ENCODE measurements at places on chromosomes 5 and 9. TPM values are rescaled to one million over a fixed set of nuclear protein-coding genes. Genes with fewer than 3 reads are reported as not detected.
A peak's percentile ranks its signal among the peaks of the same experiment; 100 is the strongest.

Gene JAK2
- 51.0 TPM for total RNA-seq

DNA sequence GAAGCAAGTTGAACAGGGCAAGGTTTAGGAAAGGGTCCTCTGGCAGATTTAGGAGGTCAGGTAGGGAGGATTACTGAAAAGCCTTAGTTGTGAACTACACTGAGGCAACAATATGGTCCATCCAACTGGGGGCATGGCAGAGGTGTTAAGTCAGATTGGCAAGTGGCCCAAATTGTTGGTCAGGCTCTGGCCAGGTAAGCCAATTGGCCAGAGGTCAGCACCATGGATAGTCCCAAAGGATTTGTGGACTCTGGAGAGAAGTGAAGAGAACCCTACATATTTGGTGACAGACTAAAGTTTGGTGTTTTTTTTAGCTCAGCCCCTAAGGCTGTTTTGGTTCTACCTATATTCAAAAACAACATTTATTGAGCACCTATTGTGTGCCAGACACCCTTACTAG, 39.1 kb upstream of the RASGRF2 start:
- DNase-seq = no peak

- DNase-seq = no peak
These were observed 42.7 kb downstream of the UBE2QL1 start for GRCh38 chr5:6491196-6491918.

DNA sequence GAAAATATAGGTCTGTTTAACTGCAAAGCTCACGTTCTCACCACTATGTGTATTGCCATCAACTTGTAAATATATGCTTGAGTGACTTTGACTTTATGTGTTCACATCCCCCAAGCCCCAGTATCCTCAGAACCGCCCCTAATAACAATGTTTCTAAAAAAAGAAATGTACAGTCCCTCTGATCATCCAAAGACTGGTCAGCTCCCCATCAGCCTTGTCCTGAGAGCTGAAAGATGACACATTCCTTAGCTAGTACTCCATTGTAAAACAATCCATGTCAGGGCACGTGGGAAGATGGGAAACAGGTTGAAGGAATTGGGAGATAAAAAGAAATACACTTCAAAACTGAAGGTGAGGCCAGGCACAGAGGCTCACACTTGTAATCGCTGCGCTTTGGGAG, 279.4 kb upstream of the WWC1 start:
- DNase-seq = no peak

- DNase-seq = no peak
These were observed 32.4 kb upstream of the TTC23L start for GRCh38 chr5:34806532-34806931.

- DNase-seq = no peak
These were observed 67.8 kb upstream of the NEURL1B start for GRCh38 chr5:172573120-172573882.

DNA sequence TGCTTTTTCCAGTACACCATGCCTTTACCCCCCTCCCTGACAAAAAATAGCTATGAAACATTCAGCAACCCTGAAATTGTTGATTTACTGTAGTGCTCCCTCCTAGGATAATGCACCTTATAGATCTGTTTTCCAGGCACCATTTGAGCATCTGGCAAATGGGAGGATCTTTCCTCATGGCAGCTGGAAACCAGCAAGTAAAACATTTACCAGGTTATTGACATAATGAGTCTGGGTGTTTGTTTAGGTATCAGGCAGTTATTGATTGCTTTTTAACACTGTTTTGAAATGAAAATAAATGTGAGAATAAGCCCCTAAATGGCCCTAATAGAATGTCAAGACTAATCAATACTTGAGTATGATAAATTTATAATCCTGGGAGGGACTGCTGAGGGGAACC, 57.3 kb upstream of the KLF4 start:
- no peak for DNase-seq

DNA sequence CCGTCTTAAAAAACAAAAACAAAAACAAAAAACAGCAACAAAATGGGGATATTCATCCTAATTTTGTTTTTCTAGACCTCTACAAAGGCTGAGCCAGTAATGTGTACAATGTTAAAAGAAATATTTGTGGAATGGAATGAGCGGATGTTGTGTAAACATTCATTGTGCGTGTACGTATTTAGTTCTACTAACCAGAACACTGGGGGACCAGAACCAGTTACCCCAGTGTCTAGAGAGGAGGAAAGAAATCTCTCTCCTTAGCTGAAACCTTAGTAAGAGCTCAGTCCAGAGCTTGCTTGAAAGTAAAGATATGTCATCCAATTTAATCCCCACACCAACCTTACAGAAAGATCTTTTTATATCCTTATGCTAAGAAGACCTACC, 106.7 kb upstream of the CPEB4 start:
- DNase-seq = no peak

DNA sequence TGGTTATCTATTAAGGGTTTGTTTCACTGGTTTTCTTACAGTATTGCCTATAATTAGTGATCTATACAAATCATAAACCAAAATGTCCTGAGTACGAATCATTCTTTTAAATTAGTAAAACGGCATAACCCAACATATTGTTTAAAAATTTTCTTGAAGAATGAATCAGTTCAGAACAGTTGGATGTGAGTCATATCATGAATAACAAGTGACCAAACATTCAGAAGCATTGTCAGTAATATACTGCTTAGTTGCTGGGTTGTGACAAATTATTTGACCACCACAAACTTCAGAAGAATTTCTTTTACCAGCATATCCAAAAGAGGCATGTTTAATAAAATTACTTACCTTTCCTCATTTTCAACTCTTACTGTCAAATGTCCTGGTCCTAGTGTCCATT, 111.2 kb downstream of the UNC13B start:
- DNase-seq = no peak

GRCh38 chr5:1799110-1799601, 481 bp downstream of the MRPL36 start:
- peak; percentile 74 for DNase-seq

Gene ADGRD2
- total RNA-seq = not detected

DNA sequence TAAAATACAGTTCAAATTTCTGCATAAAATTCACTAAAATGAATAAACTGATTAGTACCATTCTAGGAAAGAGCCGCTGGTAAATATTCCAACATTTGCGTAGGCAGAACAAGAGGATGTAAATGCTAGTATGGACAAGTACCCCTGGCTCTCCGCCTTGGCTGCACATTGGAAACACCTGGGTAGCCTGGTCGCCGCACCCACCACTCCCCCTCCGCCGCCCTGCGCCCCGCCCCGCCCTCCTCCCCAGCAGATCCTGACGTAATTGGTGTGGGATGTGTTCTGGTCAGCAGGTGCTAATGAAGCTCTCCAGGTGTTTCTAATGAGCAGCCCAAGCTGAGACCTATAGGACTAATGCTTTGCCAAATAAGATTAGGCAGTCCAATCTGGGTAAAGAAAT, 225.7 kb downstream of the FRMD3 start:
- DNase-seq = no peak

DNA sequence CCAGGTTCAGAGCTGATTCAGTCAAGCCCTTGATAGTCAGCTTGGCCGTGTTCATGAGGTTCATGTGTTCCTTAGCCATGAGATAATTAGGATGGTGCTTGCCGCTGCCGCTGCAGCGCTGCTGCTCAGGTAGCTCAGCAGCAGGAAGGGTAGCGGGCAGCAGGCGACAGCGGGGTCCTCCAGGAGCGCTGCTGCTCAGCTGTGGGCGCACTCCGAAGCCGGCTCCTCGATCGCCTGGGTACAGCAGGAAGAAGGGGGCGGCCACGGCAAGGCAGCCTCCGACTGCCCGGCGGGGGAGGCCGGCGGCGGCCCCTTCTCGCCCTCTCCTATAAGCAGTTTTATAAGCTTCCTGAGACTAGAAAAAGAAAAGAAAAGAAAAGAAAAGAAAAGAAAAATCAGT, 1253.6 kb downstream of the EFNA5 start:
- no peak for DNase-seq

Gene TMEM232
- total RNA-seq = 0.31 TPM

GRCh38 chr5:59197911-59198310, 615.0 kb downstream of the RAB3C start:
- no peak for DNase-seq

- DNase-seq = no peak
These were observed 431.1 kb downstream of the DTWD2 start for GRCh38 chr5:118557251-118557661.

Gene APBA1
- total RNA-seq = 0.10 TPM

GRCh38 chr5:59542851-59543820, 350.4 kb downstream of the PDE4D start:
- DNase-seq = no peak

- DNase-seq = no peak
These were observed 130.4 kb downstream of the TMEM174 start for GRCh38 chr5:73303148-73304079.

DNA sequence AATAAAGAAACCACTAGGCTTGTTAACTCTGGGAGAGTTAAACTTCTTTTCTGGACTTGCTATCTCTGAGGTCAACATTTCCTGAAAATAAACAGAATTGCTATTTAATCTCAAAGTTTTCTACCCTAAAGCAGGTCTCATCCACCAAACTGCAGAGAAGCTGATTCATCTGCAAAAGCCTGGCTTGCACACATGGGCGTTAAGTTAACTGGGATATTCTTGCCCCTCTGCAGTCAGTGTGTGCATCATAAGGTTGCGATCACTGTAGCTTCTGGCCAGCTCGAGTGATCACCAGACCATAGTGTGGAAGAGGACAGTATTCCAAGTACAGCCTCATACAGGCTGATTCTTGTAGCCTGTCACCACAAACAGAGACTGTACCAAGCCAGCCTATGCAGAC, 99.2 kb downstream of the SPOCK1 start:
- DNase-seq = no peak

Gene CAST
- total RNA-seq = 118 TPM

Gene SKIC3
- 69.5 TPM for total RNA-seq

All from activated naive CD4-positive, alpha-beta T cell treated with anti-CD3 and anti-CD28 coated beads for 36 hours (primary cell).